ENCODE measurements at places on chromosomes 1 and 21.

GRCh38 chr21:46486481-46487126 is 27.9 kb downstream of the DIP2A start:
- no peak for DNase-seq

DNA sequence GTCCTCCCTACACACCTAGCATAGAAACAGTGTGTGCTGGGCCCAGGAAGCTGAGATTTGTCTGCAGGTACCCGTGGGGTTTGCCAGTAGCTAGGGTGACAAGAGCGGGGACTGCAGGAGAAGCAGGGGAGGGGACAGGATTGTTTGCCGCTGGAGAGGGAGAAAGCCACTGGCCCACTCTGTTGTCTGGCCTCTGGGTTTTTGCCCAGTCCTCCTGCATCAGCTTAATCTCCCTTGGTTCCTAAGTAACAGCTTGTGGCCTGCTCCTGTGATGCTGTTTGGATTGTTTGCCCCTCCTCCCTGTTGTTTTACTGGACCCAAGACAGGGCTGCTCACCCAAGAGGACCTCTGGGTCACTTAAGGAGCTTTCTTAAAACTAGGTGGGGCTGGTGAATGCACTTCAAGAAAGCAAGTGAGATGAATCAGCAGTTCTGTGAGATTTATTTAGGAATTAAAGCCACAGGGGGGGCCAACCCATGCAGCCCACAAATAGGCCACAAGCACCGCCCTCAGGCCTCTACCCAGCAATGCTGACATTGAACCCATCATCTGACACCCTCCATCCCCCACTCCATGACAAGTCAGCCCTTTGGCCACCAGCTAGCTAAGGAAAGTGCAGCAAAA is 142.8 kb downstream of the ZZZ3 start:
- DNase-seq = no peak

DNA sequence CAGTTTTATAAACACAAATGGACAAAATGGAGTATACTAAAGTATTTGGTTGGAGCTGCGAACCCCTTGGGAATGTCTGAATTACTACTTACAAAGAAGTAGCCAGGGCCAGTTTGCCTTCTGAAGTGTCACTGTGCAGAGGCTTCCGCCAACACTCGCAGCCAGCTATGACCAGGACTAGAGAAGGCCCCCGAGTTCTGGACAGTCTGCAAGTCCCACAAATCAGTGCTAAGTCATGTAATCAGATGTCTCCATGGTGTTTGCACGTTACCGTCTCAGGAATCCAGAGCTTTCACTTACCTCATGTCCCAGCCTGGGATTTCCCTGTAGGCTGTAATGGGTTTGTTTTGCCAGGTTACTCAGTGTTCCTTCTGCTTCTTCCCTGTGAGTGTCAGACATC is 106.6 kb upstream of the SPAG17 start:
- DNase-seq = no peak

DNA sequence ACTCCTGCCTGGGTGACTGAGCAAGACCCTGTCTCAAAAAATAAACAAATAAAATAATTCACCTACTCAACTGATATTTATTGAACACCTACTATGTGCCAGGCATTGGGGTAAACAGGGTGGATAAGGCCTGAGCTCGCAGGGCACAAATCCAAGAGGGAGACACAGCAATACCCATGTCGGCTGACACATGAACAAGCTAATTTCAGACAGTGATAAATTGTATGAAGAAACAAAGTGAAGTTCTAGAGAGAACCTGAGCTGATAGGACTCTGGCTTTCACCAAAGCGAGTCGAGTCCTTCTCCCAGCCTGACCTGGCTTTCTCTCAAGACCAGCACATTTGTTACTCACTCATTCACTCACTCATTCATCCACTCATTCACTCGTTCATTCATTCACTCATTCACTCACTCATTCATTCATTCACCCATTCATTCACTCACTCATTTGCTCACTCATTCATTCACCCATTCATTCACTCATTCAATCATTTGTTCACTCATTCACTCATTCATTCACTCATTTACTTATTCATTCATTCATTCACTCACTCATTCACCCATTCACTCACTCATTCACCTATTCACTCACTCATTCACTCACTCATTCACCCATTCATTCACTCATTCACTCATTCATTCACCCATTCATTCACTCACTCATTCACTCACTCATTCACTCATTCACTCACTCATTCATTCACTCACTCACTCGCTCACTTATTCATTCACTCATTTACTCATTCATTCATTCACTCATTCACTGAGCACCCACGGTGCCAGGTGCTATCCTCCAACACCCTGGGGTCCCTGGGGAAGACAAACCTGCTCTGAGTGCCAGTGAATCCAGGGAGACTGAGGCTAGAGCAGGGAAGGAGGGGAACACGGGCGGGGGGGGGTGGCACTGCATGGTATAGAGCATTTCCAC is 37.4 kb upstream of the CASZ1 start:
- DNase-seq = no peak

- no peak for DNase-seq
These were observed 5.2 kb downstream of the ADPRS start for GRCh38 chr1:36093929-36094328.

Measured in activated T-helper 9 cell treated with anti-CD3 and anti-CD28 coated beads, Interleukin-2, amount 50 U/mL, for 16 hours (primary cell).